ENCODE measurements at places on chromosomes 5 and 9.

DNA sequence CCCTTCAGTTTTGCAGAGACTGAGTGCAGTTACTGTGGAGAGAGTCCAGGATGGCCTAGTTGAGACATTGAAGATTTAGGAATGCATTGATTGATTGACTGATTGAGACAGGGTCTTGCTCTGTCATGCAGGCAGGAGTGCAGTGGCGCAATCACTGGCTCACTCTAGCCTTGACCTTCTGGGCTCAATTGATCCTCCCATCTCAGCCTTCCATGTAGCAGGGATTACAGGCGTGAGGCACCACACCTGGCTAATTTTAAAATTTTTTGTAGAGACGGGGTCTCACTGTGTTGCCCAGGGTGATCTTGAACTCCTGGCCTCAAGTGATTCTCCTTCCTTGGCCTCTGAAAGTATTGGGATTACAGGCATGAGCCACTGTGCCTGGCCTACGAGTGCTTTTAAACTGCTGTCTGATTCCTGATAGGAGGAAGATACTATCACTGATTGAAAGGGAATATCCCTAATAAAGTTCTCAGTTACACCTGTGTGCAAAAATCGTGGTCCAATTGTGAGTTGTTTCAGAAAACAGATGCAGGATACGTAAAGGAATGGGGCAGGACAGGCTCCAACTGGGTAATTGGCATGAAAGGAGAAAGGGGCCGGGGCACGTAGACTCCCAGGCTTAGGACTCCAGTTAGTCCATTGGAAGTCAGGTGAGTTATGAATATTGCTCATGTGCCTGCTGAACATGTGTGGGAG, 87.5 kb downstream of the KDM4C start:
- no peak for DNase-seq

DNA sequence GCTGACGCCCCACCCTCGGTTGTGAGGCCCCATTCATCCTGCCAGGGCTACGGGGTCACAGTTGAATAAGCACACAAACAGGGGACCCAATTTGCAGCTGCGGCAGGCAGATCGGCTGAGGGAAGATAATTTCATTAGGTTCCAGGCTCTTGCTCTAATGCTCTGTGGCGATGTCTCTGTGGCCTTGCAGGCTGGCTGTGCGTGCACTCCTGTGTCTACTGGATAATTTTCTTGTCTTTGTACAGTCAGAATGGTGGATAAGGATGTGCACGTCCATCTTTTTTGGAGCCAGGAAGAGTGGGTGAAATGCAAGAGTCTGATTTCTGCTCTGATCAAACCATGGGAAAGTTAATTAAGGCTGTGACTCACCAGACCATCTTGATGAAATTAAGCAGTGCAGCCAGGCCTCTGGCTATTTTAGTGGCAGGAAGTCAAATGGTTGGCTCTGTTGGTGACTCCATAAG, 39.2 kb downstream of the NSG2 start:
- DNase-seq, result no peak

- peak; percentile 47 for DNase-seq
Measured at GRCh38 chr5:72141440-72142355, 34.4 kb downstream of the MAP1B start.

DNA sequence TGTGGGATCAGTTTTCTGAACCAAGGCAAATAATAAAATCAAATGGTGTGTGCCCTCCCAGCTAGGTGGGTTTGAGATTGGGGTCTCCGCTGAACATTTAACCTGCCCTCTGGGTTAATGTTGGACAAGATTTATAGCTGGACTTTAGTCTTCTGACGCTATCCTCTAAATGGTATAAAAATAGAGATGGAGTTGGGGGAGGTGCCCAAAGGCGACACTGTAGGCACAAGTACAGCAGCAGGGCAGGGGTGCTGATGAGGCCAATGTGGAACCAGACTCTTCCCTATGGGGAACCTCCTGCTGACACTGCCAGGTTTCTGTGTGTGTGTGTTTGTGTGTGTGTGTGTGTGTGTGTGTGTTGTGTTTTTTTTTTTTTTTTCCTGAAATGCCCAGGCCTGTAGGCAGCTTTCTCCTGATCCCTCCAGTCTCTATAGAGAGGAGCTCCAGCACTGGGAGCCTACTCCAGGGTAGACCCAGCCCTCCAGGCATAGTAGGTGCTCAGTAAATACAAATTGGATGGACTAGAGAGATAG, 37.9 kb downstream of the PCDH1 start:
- no peak for DNase-seq

GRCh38 chr5:124104344-124104743, 592.4 kb downstream of the CSNK1G3 start:
- DNase-seq, result no peak

DNA sequence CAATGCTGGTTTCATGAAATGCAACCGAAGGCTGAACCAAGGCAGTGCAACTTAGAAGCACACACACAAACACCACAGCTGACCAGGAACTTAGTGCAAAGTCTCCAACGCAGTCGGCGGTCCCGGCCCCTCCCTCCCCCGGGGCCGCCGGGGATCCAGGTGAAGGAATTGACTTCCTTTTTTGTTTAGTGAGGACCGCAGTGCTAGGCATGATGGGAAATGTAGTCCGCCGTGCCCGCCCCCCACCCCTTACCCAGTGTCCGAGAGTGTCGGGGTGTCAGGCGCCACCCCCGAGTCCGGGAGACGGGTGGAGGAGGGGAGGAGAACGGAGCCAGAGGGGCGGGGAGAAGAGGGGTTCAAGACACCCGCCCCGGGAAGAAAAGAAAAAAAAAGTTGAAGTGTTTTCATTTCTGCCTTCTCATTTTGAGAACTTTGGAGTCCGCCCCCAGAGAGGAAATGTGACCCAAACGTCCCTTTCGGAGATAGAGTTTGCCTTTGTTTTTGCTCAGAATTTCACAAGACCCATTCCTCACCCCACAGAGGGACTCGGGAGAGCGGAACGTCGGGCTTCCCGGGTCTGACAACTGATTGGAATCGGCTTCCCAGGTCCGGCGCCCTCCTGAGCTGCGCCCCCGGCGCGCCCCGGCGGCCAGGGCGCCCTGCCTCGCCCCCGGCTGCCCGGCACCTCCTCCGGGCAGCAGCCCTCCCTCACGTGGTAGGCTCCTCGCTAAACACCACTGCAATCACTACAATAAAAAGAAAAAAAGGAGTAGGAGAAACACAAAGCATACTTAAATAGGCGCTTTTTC, 2.0 kb downstream of the IER5L start:
- DNase-seq, result peak; percentile 89

- no peak for DNase-seq
Measured at GRCh38 chr5:32419791-32420190, 24.7 kb downstream of the ZFR start.

- no peak for DNase-seq
Measured at GRCh38 chr5:171984748-171985419, 21.6 kb downstream of the FBXW11 start.

DNA sequence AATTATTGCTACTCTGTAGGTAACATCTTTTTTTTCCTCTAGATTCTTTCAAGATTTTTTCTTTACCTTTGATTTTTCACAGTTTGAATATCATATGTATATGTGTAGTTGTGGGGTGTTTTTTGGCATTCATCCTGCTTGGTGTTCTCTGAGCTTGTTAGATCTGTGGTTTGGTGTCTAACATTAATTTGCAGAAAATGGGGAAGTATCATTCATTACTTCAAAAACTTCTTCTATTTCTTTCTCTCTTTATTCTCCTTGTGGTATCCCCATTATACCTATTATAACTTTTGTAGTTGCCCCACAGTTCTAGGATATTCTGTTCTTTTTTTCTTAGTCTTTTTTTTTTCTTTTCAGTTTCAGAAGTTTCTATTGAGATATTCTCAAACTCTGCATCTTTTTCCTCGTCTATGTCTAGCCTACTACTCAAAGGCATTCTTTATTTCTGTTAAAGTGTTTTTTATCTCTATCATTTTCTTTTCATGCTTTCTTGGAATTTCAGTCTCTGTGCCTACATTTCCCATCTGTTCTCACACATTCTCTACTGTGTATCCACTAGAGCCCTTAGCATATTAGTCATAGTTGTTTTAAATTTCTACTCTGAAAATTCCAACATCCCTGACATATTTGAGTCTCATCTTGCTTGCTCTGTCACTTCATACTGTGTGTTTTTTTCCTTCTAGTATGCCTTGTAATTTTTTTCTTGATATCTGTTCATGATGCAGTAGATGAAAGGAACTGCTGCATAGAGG, 60.1 kb upstream of the GNA14 start:
- no peak for DNase-seq

DNA sequence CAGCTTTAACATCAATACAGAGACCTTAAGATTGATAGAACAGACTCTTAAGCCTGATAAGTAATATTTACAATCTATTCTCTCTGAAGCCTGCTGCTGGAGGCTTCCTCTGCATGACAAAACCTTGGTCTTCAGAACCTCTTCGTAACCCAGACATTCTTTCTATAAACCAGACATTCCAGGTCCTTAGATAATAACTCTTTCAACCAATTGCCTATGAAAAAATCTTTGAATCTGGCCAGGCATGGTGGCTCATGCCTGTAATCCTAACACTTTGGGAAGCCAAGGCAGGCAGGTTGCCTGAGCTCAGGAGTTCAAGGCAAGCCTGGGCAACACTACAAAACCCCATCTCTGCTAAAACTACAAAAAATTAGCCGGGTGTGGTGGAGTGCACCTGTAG, 327.8 kb downstream of the ENC1 start:
- DNase-seq, result no peak

- no peak for DNase-seq
Measured at GRCh38 chr5:94830520-94830919, 212.1 kb downstream of the SLF1 start.

DNA sequence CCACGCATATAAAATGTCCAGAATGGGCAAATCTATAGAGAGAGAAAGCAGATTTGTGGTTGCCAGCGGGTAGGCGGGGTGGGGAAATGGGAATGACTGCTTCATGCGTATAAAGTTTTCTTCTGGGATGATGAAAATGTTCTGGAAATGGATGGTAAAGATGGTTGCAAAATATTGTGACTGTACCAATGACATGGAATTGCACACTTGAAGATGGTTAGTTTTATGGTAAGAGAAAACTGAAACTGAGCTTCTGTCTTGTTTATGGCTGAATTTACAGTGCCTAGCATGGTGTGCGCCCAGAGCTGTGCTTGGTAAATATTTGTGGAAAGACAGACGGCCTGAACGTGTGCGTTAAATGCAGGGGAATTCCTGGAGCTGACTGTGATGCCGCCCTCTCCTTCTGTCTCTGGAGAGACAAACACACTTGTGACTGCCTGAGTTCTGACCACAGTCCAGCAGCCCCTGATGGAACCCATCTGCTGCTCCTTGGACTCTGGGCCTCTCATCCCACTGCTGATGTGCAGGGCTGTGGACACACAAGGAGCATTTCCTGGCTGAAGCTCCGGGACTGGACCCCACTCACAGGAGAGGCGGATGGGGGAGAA, 8.6 kb upstream of the PTGES start:
- DNase-seq, result peak; percentile 76

DNA sequence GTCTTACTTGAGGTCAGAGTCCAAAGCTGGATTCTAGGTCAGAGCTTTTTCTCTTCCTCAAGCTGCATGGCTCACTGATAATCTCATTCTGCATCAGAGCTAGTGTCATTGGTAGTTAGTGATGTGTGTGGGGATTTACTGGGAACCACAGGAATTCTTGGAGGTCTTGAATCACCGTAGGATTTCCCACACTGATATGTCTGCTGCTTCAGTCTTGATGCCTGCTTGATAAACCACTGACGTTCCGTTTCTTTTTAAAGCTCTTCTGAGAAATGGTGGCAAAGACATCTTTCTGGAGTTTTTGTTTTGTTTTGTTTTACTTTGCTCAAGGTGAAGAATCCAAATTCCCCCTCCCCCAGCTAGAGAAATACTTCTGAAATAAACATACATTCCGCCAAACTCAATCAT, 1.2 kb upstream of the GARIN3 start:
- no peak for DNase-seq

GRCh38 chr5:58411372-58411771, 48.5 kb downstream of the PLK2 start:
- DNase-seq, result no peak

DNA sequence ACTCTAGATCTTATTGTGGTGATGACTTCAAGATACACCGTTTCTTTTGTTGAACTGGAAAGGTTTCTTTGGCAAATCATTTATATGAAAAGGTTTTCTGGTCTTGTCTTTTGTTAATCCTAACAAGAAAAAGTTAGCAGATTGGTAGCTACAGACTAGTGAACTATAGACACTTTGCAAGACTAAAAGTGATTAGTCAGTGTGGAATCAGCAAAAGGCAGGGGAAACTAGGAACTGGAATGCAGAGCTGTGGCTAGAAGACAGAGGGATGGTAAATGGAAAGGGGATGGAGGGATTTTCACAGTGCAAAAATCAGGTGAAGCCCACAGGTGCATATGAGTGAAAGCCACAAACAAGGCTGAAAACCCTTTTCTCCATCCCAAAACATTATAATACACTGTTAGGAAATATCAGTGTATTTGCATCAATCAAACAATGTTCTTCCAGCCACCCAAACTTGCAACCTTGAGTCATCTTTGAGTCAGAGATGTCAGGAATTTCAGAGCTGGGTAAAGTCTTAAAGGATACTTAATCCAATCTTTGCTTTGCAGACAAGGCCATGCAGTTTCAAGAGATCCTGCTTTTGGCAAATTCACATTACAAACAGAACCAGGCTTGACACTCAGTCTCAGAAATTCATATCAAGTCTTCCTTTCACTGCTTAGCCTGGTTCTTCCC, 52.7 kb downstream of the PLK2 start:
- no peak for DNase-seq

GRCh38 chr5:142242272-142242671, 82.5 kb downstream of the SPRY4 start:
- no peak for DNase-seq

DNA sequence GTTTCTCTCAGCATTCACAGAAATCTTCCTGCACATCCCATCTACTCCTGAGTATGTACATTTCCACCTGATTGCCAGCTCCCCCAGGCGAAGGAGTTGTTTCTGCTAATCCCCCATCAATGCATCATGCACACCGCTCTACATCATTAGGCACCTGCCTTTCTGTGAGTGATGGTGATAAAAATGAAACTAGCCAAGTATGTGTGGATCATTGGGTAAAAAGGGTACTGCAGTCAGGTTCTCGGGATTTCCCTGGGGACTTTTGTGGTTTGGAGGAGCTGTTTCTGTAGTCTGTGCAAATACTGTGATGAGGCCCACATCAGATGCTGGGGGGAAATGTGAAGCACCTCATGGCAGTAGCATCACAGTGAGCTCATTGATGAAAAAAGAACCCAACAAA, 30.4 kb downstream of the CAMK4 start:
- no peak for DNase-seq

DNA sequence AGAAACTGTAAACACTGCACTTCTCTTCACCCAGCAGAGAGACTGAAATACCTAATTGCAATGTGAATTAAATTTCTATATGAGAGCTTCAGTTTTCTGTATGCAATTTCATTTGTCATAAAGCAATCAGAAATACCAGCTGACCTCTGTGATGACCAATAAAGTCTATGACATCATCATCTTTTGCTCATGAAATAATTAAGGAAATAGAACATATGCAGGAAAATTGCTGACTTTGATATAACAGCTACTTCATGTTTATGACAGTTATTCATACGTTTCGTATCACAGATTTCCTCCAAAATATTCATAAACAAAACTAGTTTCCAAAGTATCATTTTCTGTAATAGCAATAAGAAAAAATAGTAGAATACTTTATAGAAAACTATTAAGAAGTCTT, 652.3 kb downstream of the SLCO4C1 start:
- no peak for DNase-seq

- no peak for DNase-seq
Measured at GRCh38 chr5:89117124-89117644, 234.2 kb upstream of the MEF2C start.

- DNase-seq, result no peak
Measured at GRCh38 chr5:163612358-163613149, 107.1 kb downstream of the MAT2B start.
